Upper lobe of left lung (tissue), 6 donors: ENCODE measurements at places on chromosomes 2 and 18.

DNA sequence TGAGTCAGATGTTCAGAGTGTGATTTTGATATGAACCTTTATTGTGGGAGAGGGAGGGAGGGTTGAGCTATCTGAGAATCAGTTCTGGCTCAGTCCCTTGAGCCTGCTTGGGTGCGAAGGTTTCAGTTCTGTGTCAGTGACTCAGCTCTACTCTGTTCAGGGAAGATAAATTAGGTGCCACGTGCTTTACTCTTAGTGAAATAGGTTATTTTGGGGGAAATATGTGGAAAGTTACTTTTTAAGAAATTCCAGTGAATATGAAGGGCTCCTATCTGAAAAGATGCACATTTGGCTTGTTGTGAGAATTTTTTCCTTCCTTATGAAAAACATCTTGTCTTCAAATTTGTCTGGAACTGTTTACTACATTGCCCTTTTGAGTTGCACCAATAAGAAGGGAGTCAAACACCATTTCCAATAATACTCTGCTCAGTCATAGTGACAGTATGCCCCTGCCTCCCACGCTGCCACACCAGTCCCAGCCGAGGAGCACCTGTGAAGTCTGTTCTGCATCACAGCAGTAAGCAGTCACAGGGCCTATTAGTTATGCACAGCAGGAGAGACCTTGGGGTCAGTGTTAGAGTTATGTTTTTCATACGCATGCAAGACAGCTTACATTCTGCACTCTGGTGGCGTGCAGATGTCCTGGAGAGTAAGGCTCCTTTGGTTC, 32.8 kb upstream of the DNAH7 start:
- no peak overlapping the region for H3K27ac ChIP-seq
- no peaks in the 10 kb centered on the region for H3K27me3 ChIP-seq
- no peaks in the 10 kb centered on the region for H3K4me1 ChIP-seq

DNA sequence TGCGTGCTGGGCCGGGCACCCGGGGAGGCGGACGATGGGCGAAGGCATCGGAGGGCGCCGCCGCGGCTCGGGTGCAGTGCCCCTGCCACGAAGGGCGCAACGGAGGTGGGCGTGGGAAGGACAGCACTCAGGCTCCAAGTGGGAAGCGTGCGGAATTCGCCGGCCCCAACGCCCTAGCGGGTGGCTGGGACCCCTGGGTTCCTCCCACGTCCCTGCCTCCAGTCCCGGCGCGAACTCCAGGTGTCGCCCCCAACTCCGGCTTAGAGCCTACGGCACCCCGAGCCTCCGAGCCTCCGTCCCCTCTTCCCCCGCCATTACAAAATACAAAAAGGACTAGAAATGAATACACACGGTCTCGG, 1.3 kb downstream of the CYP27C1 start:
- no peak for DNase-seq
- peak overlapping the region; percentile 42 for H3K4me3 ChIP-seq
- peaks cover 20% of the 10 kb centered on the region for H3K4me1 ChIP-seq

DNA sequence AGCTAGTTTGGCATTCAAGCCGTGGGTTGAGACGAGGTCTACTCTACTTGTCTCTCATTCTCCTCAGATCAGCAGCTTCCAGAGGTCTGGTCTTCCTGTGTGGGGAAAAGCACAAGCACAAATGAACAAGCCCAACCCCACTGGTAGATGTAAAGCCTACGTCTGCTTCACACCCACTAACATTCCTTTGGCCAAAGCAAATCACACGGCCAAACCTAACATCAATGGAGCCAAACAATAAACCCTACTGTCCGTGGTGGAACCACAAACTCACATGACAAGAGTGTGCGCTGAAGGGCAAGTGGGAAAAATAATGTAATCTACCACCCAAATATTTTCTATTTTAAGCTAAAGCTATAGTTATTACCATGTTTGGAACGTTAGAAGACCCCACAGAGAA, 179.3 kb upstream of the MGAT5 start:
- H3K4me3 ChIP-seq: no peak overlapping the region
- no peaks in the 10 kb centered on the region for H3K27me3 ChIP-seq
- no peak for DNase-seq
- H3K4me1 ChIP-seq: no peaks in the 10 kb centered on the region
- H3K27ac ChIP-seq: no peak overlapping the region
- H3K36me3 ChIP-seq: no peaks in the 10 kb centered on the region

DNA sequence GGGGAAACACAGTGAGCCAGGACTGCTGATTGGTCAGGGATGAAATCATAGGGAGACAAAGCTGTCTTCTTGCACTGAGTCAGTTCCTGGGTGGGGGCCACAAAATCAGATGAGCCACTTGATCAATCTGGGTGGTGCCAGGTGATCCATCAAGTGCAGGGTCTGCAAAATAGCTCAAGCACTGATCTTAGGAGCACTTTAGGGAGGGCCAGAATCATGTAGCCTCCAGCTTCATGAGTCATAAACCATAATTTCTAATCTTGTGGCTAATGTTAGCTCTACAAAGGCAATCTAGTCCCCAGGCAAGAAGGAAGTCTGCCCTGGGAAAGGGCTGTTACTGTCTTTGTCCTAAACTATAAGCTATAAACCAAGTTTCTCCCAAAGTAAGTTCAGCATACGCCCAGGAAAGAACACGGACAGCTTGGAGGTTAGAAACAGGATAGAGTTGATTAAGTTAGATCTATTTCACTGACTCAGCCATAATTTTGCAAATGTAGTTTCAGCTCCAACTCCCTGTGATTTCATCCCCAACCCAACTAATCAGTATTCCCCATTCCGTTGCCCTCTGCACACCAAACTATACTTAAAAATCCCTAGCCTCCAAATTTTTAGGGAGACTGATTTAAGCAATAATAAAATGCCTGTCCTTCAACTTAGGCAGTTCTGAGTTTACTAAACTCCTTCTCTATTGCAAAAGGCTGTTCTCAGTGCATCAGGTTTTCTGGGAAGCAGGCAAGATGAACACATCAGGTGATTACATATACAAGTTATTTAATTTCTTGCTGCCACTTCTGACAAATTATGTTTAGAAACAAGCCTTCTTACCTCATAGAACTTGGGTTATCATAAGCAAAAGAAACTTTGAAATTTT, 226.9 kb upstream of the SPOPL start:
- no peak overlapping the region for H3K27ac ChIP-seq
- H3K27me3 ChIP-seq: no peaks in the 10 kb centered on the region
- peaks cover 11% of the 10 kb centered on the region for H3K4me1 ChIP-seq
- no peak for DNase-seq

DNA sequence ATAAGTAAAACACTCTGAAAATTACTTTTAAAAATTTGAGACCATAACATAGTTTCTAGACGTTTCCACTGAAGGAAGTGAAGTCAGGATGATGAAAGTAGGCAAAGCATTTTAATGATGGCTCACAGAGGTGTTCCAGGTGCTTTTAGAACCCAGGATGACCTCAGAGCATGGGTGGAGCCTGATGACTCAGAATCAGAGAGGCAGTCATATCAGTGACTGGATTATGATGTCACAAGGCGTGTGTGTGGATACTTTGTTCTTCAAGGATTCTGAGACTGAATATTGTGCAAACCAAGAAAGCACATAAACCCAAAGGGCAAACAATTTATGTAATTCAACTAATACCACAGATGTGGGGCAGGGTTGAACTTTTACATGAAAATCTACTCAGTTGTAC, 208.0 kb upstream of the FBXO11 start:
- H3K27me3 ChIP-seq: no peaks in the 10 kb centered on the region
- DNase-seq: peak; percentile 44
- H3K4me3 ChIP-seq: no peak overlapping the region
- H3K36me3 ChIP-seq: no peaks in the 10 kb centered on the region
- peaks cover 10% of the 10 kb centered on the region for H3K4me1 ChIP-seq

- no peaks in the 10 kb centered on the region for H3K4me1 ChIP-seq
- no peaks in the 10 kb centered on the region for H3K27me3 ChIP-seq
- H3K36me3 ChIP-seq: no peaks in the 10 kb centered on the region
- no peak overlapping the region for H3K4me3 ChIP-seq
Measured at GRCh38 chr2:190714958-190715357, 66.1 kb downstream of the NAB1 start.
